ENCODE measurements at places on chromosomes 3 and 15.

GRCh38 chr15:64858021-64858575 is 16.4 kb downstream of the PLEKHO2 start:
- no peak for DNase-seq

DNA sequence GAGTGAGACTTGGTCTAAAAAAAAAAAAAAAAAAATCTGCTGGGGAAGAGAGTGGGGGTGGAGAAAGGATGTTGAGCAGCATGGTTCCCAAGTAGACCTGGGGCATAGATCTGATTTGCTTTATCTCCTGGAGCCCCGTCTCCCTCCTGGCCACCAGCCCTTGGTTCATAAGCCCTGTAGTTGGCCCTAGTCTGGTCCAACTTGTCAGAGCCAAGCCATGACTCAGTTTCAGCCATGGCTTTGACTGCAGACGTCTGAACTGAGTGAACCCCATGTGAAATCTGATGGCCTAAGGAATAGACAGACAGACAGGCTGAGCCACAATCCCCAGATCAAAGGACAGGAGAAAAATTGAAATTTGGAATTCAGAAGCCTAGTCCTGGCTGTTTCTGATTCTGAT is 2.0 kb upstream of the CILP start:
- DNase-seq, result no peak

GRCh38 chr15:67199391-67199790 is 55.1 kb downstream of the AAGAB start:
- DNase-seq, result no peak

- DNase-seq, result no peak
These were observed 154.8 kb downstream of the ADAMTS17 start for GRCh38 chr15:100186960-100187359.

- no peak for DNase-seq
These were observed 192.9 kb upstream of the EIF1B start for GRCh38 chr3:40116478-40117177.

All from T-helper 9 cell (primary cell).